ENCODE measurements at places on chromosomes 4 and X. TPM values are rescaled to one million over a fixed set of nuclear protein-coding genes. Genes with fewer than 3 reads are reported as not detected.

GRCh38 chr4:183941964-183942363 lies 36.9 kb downstream of the STOX2 start:
- H3K4me1 ChIP-seq, result no peaks in the 10 kb centered on the region
- DNase-seq, result no peak
- no peak overlapping the region for H3K27ac ChIP-seq
- no peaks in the 10 kb centered on the region for H3K27me3 ChIP-seq

- no peak for DNase-seq
- no peaks in the 10 kb centered on the region for H3K27me3 ChIP-seq
- H3K4me1 ChIP-seq, result no peaks in the 10 kb centered on the region
- H3K36me3 ChIP-seq, result no peaks in the 10 kb centered on the region
These were observed 6.3 kb downstream of the SSR4 start for GRCh38 chrX:153800746-153801145.

Gene PLRG1
- 84.7 TPM for total RNA-seq

- no peak overlapping the region for H3K4me3 ChIP-seq
- H3K36me3 ChIP-seq, result no peaks in the 10 kb centered on the region
- H3K4me1 ChIP-seq, result peaks cover 4% of the 10 kb centered on the region
- H3K27ac ChIP-seq, result no peak overlapping the region
These were observed 128.9 kb upstream of the TRPC5 start for GRCh38 chrX:112211459-112211858.
